GM04504 (cell line): ENCODE measurements at places on chromosomes 4 and X.
A peak's percentile ranks its signal among the peaks of the same experiment; 100 is the strongest.

DNA sequence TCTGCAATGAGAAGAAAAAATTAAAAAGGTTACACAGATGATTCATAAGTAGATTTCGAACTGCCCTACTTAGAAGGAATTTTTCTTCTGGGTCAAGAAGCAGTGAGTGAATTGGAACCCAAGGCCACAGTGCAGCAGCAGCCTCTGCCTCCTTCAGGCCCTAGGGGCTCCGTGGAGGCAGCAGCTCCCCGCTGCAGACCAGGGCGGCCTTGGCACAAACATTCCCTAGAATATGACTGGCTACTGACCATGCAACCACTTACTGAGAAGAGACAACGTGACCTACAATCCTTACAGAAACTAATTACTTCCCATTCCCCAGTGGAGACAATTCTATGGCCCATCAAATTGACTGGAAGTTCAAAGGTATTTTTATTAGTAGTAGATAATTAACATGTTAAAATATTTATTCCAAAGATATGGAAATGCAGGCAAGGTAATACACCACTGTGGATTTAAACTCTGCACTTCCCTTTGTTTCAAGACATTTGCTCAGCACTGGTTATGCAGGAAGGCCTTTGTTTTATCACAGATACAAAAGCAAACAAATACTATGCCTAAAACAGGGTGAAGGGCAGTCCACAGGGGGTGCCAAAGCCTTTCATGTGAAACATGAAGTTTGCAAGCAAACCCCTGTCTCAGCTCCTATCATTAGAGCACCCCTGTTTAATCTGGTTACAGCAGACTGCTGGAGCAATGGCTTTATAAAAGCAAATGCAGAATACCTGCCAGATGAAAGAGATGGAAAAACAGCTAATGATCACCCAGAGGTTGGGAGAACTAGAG lies 59.2 kb downstream of the PCDH19 start:
- DNase-seq: no peak

DNA sequence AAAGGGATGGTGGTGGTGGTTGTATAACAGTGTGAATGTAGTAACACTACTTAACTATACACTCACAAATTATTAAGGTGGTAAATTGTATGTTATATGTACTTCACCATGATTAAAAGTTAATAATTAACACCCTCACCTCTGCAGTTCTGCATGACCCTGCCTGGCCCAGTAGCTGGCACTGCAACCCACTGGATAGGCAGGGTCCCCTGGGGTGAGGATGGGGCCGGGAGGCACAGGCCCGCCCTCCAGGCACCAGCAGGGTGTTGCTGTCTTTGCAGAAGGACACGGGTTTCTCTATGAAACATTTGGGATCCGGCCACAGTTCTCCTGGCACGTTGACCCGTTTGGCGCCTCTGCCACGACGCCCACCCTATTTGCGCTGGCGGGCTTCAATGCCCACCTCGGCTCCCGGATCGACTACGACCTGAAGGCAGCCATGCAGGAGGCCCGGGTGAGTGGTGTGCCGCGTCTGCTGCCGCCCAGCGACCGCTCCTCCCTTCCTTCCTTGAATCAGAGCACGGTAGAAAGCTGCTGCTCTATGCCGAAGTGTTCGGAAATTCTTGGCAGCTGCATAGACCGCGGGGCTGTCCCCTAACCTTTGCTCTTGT lies 11.8 kb downstream of the MAN2B2 start:
- no peak for DNase-seq

- no peak for DNase-seq
Observed at GRCh38 chr4:75490155-75490554, 24.0 kb downstream of the RCHY1 start.

GRCh38 chrX:41728125-41728524 lies 4.1 kb downstream of the GPR82 start:
- DNase-seq: no peak

GRCh38 chrX:107729558-107730297 lies 45.9 kb downstream of the TSC22D3 start:
- DNase-seq: no peak

DNA sequence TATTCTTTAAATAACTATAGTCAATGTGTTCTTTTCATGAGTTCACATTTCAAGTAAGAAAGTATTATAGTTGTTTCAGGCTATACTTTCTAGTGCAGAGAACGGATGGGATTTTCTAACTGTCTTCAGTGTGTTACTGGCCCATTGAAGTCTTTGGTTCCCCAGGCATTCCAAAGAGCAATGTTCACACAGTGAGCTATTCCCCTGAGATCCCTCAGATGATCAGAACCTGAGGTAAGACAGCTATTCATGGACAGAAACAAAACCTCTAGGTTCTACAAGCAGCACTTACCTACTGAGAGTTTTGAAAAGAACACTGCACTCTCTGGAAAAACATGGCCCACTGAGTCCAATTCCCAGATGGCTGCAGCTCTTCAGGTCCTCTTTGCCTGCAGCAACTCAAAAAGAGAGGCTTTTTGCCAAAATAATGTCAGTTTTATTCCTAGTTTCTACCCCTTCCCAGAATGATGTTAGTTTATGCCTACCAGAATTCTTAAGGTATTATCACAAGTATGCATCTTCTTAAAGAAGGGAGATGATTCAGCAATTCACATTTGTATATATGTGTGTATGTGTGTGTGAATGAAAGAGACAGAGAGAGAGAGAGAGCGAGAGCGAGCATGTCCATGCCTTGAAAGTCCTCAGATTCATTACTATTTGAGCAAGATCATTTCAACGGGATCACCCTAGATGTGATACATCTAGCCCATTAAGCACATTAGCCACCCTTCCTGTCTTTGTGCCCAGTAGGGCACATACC lies 146.1 kb downstream of the PDHA2 start:
- no peak for DNase-seq

- no peak for DNase-seq
Observed at GRCh38 chrX:155216940-155217440, 730 bp downstream of the VBP1 start.

DNA sequence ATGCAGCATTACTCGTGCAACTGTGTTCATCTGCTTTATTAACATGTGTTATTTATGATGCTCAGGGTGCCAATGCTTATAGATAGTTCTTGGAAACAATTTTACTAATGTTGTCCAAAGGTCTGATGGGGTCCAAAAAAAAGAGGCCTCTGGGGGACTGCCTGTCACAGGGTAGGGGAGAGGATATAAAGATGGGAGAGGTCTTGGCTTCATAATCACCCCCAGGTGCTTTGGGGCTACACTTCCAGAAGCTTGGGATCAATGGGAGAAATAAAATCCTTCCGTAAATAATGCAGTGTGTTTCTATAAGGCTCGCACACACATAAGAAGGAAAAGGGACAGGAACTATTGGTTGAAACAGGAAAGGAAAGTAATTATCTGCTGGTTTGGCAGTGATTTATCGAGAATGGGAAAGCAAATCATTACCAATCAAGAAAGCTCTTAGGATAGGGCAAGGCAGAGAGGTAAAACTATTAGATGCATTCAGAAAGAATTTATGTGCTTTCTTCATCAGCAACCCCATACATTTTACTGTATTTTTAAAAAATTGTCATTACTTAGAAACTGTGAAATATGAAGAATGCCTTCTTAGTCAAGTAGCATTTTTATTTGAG lies 571.3 kb downstream of the PACRGL start:
- no peak for DNase-seq

DNA sequence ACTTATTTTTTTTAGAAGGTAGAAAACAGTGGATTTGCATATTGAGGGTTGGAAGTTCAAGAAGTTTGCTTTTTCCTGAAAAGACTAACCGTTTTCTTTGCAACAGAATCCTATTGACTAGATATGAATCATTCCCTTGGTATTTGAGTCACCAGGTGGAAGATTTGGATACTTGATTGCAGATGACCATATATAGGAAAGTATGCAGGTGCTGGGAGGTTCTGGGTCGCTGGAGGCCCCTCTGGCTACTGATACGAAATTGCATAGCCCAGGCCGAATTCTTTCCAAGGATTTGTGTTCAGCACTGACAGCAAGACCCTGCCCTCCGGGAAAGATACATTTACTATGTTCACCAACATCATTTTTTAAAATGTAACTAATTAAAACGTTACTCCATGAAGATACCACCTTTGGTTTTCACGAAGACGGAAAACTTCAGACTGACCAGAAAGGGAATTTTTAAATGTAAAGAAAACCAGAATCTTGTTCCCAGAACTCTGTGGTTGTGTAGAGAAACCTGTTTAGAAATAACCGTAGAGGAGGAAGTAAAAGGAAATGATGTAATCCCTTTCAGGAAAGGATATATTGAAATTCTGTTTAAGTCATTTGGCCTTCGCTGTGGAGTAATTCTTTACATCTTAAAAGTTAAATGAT lies 946 bp downstream of the ANXA3 start:
- DNase-seq: no peak

GRCh38 chr4:67721315-67721769 lies 20.4 kb upstream of the UBA6 start:
- no peak for DNase-seq

DNA sequence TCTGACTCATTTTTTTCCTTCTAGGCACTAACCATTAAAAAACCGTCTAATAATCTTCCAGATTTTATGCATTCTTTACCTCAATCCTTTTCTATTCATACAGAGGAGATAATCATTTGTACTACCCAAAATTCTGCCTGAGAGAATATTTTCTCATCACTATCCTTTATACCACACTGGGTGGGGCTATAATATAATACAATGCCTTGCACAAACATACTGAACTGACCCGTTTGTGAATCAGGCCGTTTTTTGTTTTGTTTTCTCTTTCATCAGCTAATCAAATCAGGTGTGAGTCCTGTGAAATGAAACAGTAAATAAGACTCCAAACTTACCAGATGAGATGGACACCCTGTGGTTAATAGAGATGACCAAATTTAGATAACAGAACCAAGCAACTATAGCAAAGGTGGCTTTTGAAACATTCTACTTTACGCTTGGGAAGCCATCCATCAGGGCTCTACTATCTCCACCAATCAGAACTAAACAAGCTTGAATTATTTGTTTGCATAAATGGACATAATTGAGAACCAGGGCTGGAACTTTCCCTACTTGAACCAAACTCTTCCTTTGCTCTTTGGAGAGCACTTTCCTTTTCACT lies 573.0 kb downstream of the GABRG1 start:
- no peak for DNase-seq

GRCh38 chr4:105474099-105474518 lies 247 bp upstream of the PPA2 start:
- peak; percentile 58 for DNase-seq

DNA sequence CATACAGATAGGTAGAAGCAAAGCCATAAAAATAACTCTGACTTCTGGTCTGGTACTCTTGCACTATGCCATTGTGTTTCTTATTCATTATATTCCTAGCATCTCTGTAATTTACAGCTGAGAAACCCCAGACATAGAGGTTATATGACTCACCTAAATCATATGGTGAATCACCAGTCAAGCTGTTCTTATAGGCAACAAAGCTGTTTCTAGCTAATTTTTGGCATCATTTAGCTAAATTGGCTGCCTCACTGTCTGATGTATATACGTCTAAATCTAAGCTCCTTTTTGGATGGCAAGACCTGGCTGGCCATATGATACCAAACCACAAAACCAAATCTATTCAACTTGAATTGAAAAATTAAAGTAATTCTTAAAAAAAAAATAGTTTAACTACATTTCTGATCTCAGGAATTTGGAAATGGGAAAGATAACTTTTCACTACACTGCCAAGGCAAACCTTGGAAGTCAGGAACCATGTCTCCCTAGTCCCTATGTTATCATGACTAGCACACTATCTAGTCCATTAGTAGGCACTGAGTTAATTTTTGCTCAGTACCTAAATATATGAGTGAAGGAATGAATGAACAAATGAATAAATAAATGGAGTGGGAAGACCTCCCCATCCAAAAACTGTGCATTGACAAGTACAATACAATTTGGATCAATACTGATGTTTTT lies 41.3 kb upstream of the STAG2 start:
- peak; percentile 35 for DNase-seq

- no peak for DNase-seq
Observed at GRCh38 chr4:73721909-73722308, 18.5 kb upstream of the CXCL8 start.
